ENCODE measurements at places on chromosomes 11 and 22. TPM values are rescaled to one million over a fixed set of nuclear protein-coding genes. Genes with fewer than 3 reads are reported as not detected.

DNA sequence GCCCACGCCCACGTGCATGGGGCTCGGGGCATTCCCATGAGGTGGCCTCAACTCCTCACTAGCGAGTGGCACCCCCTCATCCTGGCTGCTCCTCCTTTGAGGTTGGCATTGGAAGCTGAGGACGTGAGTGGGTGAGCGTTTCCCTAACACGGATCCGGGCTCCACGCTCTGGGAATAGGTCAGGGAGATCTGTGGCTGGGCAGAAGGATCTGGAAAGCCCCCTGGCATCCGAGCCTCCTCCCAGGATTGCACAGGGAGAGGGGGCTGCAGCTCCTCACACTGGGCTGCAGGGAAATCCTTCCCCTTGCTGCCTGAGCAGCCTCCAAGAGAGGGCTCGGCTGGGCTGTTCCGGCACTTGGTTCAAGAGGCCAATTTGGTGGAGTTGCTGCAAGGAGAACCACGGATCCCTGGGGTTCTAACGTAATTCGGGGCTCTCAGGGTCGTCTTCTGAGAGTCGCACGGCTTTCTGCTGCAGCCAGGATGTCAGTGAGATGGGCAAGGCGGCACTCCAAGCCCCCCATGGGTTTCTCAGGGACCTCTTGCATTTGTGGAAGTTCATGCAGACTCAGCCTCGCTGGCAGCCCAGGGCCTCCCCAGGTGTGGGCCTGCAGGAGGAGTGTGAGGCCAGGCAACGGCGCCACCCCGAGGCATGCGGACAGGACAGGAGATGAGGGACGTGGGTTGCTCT lies 1119.0 kb downstream of the BRD1 start:
- H3K4me1 ChIP-seq, result no peaks in the 10 kb centered on the region
- no peaks in the 10 kb centered on the region for H3K27me3 ChIP-seq
- H3K36me3 ChIP-seq, result no peaks in the 10 kb centered on the region
- no peak overlapping the region for H3K4me3 ChIP-seq
- H3K27ac ChIP-seq, result no peak overlapping the region

GRCh38 chr11:29627541-29627940 lies 389.3 kb downstream of the KCNA4 start:
- no peak for DNase-seq
- no peaks in the 10 kb centered on the region for H3K36me3 ChIP-seq
- no peak overlapping the region for H3K27ac ChIP-seq
- H3K4me1 ChIP-seq, result no peaks in the 10 kb centered on the region

GRCh38 chr11:104122011-104122635 lies 41.8 kb downstream of the PDGFD start:
- no peaks in the 10 kb centered on the region for H3K4me1 ChIP-seq
- no peak for DNase-seq
- no peaks in the 10 kb centered on the region for H3K27me3 ChIP-seq
- H3K4me3 ChIP-seq, result no peak overlapping the region
- no peaks in the 10 kb centered on the region for H3K36me3 ChIP-seq
- no peak overlapping the region for H3K27ac ChIP-seq

DNA sequence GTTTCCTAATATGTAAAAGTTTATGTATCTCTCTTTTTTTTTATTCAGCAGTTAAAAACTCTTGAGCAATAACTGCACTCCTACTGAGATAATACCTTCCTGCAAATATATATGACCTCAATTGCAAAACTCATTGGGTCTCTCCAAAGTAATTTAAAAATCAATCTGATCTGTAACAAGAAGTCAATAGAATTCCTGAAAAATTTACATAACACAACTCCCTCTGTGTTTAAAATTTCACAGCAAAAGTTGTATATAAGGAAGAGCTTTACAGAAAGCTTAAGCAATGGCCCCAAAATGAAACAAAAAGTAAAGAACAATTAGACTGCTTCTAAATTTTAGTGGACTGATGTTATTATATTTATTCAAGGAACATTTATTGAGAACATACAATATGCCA lies 313.4 kb downstream of the DLG2 start:
- H3K27me3 ChIP-seq, result no peaks in the 10 kb centered on the region
- no peaks in the 10 kb centered on the region for H3K36me3 ChIP-seq
- H3K4me3 ChIP-seq, result no peak overlapping the region
- no peak overlapping the region for H3K27ac ChIP-seq
- no peak for DNase-seq

DNA sequence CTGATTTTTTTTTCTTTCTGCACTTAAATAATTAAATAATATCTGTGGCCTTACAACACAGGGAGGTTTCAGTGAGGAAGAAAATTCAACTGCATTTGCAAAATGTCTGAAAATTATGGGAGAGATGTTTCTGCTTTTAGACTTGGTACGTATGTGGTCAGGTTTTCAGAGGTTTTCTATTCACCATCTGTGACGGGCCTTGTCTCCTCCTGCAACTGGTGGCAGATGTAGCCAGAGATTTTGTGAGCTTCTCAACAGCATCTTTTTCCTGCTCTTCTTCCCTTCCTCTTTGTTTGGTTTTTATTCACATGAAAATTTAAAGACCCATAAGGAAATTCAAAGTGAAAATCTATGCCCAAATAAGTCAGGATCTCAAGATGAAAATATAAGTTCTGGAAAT lies 38.3 kb downstream of the ZBTB16 start:
- H3K36me3 ChIP-seq, result peaks cover 3% of the 10 kb centered on the region
- H3K4me1 ChIP-seq, result peaks cover 15% of the 10 kb centered on the region
- no peak for DNase-seq
- H3K27me3 ChIP-seq, result no peaks in the 10 kb centered on the region

DNA sequence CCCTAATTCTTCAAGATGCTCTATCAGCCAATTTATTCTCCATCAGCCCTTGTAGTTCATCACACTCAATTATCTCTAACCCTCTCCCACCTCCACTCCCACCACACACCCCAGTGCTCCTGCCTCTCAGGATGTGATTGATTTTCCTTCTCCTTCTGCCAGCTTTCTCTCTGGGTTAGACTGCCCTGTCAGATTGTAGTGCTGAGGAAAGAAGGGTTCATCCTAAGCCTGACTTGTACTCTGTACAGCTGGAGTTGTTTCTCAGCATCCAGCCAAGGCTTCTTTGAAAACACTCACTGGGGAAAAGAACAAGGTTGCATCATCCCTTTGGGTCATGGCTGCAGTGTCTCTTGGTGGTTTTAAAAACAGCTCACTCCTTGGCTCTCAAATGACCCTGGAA lies 61.2 kb downstream of the CECR2 start:
- H3K27ac ChIP-seq, result no peak overlapping the region
- no peak overlapping the region for H3K4me3 ChIP-seq
- no peaks in the 10 kb centered on the region for H3K36me3 ChIP-seq
- H3K4me1 ChIP-seq, result no peaks in the 10 kb centered on the region

DNA sequence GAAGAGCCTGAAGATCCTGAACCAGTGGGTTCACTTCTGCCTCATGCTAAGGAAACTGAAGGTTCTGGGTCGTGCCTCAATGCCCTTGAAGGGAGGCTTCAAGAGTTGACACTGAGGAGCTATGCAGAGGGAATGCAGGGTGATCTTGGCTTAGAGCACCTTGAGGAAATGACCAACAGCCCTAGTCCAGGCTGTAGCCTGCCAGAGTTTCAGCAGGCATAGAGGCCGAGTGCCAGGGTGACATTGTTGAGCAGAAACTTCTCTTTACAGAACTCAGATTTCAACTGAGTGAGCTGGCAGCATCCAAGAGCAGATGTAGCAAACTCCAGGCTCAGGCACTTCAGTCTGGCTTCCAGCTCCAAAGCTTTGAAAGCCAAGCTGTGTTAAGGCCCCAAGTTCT lies 23.1 kb upstream of the CAPRIN1 start:
- no peaks in the 10 kb centered on the region for H3K27me3 ChIP-seq
- no peaks in the 10 kb centered on the region for H3K36me3 ChIP-seq
- no peaks in the 10 kb centered on the region for H3K4me1 ChIP-seq
- DNase-seq, result no peak
- no peak overlapping the region for H3K4me3 ChIP-seq

- H3K4me3 ChIP-seq, result no peak overlapping the region
- DNase-seq, result no peak
- H3K27me3 ChIP-seq, result peaks cover 8% of the 10 kb centered on the region
- H3K27ac ChIP-seq, result no peak overlapping the region
Measured at GRCh38 chr11:72535194-72535547, 100.8 kb upstream of the CLPB start.

DNA sequence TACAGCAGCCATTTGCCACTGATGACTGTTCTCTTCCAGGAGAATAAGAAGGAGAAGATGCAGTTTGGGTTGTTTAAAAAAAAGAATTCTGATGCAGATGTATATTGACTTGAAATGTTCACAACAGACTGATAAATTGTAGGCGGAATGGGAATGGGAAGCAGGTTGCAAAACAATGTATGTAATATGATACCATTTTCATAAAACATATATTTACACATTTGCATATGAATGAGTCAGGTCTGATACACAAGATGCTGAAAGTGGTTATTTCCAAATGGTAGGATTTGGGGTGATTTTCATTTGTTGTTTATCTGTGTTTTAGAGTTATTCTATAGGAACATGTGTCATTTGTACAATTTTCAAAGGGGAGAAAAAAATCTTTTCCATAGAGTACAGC lies 9.0 kb upstream of the RCN1 start:
- H3K4me1 ChIP-seq, result no peaks in the 10 kb centered on the region
- DNase-seq, result no peak
- H3K27me3 ChIP-seq, result peaks cover 21% of the 10 kb centered on the region

FBLN1 gene
- not detected for total RNA-seq

- peaks cover 11% of the 10 kb centered on the region for H3K27me3 ChIP-seq
- no peak overlapping the region for H3K4me3 ChIP-seq
- H3K27ac ChIP-seq, result no peak overlapping the region
- H3K36me3 ChIP-seq, result no peaks in the 10 kb centered on the region
- DNase-seq, result no peak
- H3K4me1 ChIP-seq, result no peaks in the 10 kb centered on the region
Measured at GRCh38 chr11:114705280-114706024, 27.1 kb downstream of the NXPE2 start.

GRCh38 chr11:107157809-107158187 lies 139.5 kb upstream of the GUCY1A2 start:
- DNase-seq, result no peak
- no peaks in the 10 kb centered on the region for H3K4me1 ChIP-seq
- no peak overlapping the region for H3K27ac ChIP-seq
- no peaks in the 10 kb centered on the region for H3K36me3 ChIP-seq
- no peak overlapping the region for H3K4me3 ChIP-seq

GAS2L1 gene
- total RNA-seq, result 0.98 TPM

DNA sequence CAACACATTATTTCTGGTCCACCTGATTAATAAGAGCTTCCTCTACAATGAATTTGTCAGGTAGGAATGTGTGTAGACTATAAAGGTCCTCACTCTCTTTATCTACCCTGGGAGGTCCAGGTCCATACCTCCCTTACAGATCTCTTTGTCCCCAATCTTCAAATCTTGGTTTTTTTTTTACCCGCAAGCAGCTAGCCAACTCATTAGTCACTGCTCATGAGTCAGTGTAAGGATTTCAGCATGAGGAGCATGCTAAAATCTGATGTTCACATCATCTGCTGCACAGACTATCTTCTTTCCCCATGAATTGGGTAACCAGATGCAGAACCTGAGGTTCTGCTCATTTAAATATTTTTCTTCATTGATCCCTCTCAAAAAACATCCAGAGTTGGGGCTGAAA lies 397.0 kb upstream of the ISX start:
- no peaks in the 10 kb centered on the region for H3K36me3 ChIP-seq
- no peaks in the 10 kb centered on the region for H3K4me1 ChIP-seq
- no peak overlapping the region for H3K27ac ChIP-seq
- H3K4me3 ChIP-seq, result no peak overlapping the region
- H3K27me3 ChIP-seq, result peaks cover 2% of the 10 kb centered on the region

PGR gene
- total RNA-seq, result not detected

- no peak overlapping the region for H3K4me3 ChIP-seq
- H3K36me3 ChIP-seq, result no peaks in the 10 kb centered on the region
- no peak overlapping the region for H3K27ac ChIP-seq
- DNase-seq, result no peak
- H3K4me1 ChIP-seq, result no peaks in the 10 kb centered on the region
Measured at GRCh38 chr11:71248656-71249055, 3.7 kb downstream of the SHANK2 start.

DNA sequence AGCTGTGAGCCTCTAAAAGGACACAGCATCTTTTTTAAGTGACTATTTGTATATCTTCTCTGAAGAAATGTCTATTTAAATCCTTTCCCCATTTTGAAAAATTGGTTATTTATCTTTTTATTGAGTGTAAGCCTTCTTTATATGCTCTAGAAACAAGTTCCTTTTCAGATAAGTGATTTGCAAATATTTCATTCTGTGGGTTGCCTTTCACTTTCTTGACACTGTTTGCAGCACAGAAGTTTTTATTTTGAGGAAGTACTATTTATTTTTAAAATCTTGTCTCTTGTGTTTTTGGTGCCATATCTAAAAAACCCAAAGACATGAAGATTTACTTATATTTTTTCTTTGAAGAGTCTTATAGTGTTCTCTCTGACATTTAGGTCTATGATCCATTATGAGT lies 40.1 kb upstream of the LYVE1 start:
- no peak for DNase-seq
- H3K4me1 ChIP-seq, result peaks cover 12% of the 10 kb centered on the region
- H3K27ac ChIP-seq, result no peak overlapping the region
- H3K36me3 ChIP-seq, result no peaks in the 10 kb centered on the region
- H3K27me3 ChIP-seq, result peaks cover 17% of the 10 kb centered on the region

GRCh38 chr11:128610721-128611617 lies 23.6 kb upstream of the ETS1 start:
- peak overlapping the region; percentile 51 for H3K4me3 ChIP-seq
- peak overlapping the region; percentile 96 for H3K27ac ChIP-seq
- H3K4me1 ChIP-seq, result peaks cover 45% of the 10 kb centered on the region
- no peaks in the 10 kb centered on the region for H3K27me3 ChIP-seq
- no peaks in the 10 kb centered on the region for H3K36me3 ChIP-seq

- H3K4me1 ChIP-seq, result no peaks in the 10 kb centered on the region
- H3K4me3 ChIP-seq, result no peak overlapping the region
- DNase-seq, result peak; percentile 19
- H3K27me3 ChIP-seq, result no peaks in the 10 kb centered on the region
- H3K27ac ChIP-seq, result no peak overlapping the region
Measured at GRCh38 chr11:36056160-36056751, 112.4 kb downstream of the LDLRAD3 start.

REXO2 gene
- total RNA-seq, result 70.0 TPM

MED17 gene
- total RNA-seq, result 28.6 TPM

DNA sequence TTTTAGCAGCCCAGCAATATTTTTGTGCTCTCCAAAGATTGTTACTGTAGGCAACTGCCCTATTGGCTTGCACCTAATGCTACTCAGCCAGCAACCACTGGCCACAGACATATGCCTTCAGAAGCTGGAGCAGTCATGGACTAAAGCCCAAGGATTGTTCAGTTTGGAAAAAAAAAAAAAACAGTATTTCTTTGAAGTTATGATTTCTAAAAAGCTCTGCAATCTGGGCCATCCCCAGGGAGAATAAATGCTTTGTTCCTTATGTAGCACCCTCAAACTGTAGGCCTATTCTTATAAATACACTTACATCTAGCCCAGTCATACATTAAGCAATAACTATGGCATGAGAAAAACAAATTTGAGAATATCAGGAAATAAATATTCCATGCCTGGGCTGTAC lies 2190.5 kb upstream of the RAG2 start:
- no peaks in the 10 kb centered on the region for H3K27me3 ChIP-seq
- no peaks in the 10 kb centered on the region for H3K4me1 ChIP-seq
- no peaks in the 10 kb centered on the region for H3K36me3 ChIP-seq

DNA sequence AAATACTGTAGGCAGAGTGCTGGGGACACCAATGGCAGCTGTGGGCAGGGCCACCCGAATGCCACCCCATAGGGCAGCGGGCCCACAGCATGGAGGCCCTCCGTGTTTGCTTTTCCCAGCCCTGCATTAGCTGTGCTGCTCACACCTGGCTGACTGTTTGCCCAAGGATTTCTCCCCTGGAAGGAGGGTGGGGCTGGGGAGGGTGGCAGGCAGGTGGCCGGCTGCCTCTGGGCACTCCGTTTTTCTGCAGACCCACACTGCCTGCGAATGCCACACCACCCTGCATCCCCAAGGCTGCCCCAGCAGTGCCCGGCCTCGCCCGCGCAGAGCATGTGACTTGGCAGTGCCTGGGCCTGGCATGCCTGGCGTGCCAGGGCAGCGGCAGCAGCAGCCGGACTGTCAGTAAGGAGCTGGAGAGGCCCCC lies 19.6 kb downstream of the DAGLA start:
- H3K27me3 ChIP-seq, result no peaks in the 10 kb centered on the region
- H3K27ac ChIP-seq, result no peak overlapping the region
- no peaks in the 10 kb centered on the region for H3K36me3 ChIP-seq
